DMS79 treated with DMSO at 0.1 percent for 48 hours (cell line): ENCODE measurements at places on chromosomes 4 and X.

DNA sequence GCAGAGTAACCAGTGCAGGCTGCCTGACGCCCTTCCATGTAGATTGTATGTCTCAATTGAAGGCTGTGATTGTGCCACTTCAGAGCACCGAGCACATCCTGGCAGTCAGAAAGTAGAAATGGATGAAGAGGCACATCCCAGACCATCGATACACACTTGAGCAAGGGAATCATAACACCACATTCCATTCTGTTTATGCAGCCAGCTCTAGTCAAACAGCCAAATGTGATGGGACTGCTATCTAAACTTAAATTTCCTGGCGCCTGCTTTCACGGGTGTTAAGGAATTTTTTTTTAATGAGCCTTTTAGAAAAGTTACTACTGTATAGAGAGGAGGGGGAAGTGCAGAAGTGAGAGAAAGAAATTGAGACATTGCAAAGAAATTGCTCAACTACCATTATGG lies 84.4 kb downstream of the PPARGC1A start:
- DNase-seq = no peak

DNA sequence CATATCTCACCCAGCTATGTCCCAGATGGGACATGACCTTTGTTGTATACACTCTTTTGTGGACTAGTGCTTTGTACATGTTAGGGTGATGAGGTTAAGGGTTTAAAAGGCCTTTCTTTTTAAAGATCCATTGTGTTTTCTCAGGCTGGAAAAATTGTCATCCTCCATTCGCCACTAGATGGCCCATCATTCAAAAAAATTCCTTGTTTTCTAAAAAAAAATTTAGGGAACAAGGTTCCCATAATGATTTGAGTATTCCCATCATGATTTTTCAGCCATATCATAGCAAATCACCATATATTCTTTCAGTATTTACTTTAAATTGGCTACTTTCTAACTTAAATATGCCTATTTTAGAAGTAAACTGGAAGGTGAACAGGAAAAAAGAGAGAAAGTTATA lies 91.9 kb upstream of the TMEM164 start:
- DNase-seq = no peak

- DNase-seq = no peak
These were observed 41.0 kb downstream of the MID1 start for GRCh38 chrX:10579112-10580011.

- DNase-seq = no peak
These were observed at the start of gene EFHC2 for GRCh38 chrX:44343412-44344141. Gene EFHC2 (minus strand): TSS chrX:44343672. CDS start chrX:44343588, 84 bp downstream.

- no peak for DNase-seq
These were observed 634 bp downstream of the CWH43 start for GRCh38 chr4:48986654-48987164.

GRCh38 chrX:49250578-49250977 lies 13.9 kb downstream of the FOXP3 start:
- DNase-seq = no peak

GRCh38 chr4:113411496-113411938 lies 350.0 kb downstream of the CAMK2D start:
- DNase-seq = no peak

GRCh38 chrX:103585411-103586313 lies at the start of gene TCEAL4:
Gene TCEAL4 (plus strand): TSS chrX:103585515. CDS start chrX:103586676, 1,161 bp downstream.
- peak; percentile 41 for DNase-seq

GRCh38 chrX:8663325-8663724 lies 68.6 kb downstream of the ANOS1 start:
- no peak for DNase-seq

DNA sequence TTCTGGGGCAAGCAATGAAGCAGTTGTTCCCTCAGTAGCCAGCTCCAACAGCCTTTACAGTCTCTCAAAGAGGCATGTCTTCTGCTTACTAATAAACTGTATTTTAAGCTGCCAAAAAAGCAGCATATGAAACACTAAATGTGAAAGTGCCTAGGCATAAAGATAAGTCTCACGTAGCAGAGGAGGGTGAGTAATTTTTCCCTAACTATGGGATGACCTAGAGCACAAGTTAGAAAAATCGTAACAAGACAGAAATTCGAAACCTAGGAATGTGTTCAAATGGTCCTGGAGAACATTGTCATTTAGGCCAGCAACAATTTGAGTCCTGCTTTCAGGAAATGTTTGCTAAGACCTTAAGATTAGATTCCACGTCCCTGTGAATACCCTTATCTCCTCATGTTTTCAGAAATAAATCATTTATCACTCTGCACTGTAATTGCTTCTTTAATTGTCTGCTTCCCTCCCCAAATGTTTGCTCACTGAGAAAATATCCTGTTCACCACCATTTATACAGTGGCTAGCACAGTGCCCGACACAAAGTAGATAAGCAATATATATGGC lies 222.2 kb downstream of the KCNIP4 start:
- DNase-seq = no peak

DNA sequence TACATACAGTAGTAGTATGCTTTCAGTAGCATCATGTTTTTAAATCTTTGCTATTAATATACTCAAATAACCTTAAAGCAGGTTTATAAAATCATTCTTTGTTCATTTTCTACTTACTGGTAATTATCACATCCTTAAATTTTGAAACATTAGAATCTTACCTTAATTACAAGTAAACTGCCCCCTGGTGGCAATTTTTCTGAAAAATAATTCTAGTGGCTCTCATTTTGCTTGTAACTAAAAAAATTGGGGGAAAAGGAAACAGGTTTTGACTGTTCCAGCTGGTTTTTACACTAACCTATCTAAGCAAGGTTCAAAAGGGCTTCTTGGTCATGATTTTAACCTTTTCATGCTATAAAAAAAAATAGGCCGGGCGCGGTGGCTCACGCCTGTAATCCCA lies 18.5 kb upstream of the DCAF4L1 start:
- no peak for DNase-seq

DNA sequence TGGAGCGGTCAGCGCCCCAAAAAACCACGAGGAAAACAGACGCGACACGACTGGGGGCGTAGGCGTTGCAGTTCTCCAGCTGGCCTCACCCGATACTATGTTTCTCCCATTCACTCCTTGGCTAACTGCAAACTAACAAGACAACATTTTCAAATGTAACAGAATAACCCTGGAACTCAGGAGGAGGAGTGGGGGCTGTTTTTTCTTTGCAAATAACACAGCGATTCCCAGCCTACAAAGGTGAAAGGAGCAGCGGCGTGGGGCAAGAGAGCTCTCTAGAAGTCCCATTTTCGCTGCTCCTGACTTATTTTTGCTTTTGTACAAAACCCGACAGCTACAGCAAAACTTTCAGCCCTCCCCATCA lies 1.6 kb downstream of the SOX3 start:
- DNase-seq = no peak

DNA sequence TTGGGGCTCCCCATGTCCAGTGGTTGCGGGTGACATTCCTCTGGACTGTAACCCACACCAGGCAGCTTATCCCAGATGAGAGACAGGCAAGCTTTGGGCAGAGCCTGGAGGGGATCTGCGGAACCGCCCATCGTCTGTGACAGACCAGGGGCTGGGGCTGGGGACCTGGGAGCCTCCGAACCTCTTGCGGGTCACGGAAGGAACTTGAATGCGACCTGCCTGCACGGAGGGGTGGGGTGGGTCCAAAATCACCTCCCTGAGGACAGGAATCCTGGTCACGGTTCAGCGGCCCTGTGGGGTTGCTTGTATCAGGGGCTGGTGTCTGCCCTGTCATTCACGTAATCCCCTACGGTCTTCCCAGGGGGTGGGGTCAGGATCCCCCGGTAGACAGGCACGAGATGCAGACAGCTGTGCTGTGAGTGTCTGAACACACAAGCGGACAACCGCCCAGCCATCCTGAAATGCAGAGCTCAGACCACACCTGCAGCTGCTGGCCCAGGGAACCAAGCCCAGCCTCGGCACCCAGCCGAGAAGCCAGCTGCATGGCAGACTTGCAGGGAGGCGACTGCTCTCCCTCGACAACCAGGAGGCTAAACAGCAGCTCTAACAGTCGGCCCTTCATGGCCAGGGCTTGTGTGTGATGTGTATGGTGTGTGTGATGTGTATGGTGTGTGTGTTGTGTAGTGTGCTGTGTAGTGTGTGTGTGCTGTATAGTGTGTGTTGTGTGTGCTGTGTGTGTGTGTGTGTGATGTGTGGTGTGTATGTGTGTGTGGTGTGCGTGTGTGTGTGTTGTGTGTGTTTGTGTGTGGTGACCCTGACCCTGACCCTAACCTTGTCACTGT lies 105.9 kb upstream of the ADRA2C start:
- DNase-seq = peak; percentile 11

DNA sequence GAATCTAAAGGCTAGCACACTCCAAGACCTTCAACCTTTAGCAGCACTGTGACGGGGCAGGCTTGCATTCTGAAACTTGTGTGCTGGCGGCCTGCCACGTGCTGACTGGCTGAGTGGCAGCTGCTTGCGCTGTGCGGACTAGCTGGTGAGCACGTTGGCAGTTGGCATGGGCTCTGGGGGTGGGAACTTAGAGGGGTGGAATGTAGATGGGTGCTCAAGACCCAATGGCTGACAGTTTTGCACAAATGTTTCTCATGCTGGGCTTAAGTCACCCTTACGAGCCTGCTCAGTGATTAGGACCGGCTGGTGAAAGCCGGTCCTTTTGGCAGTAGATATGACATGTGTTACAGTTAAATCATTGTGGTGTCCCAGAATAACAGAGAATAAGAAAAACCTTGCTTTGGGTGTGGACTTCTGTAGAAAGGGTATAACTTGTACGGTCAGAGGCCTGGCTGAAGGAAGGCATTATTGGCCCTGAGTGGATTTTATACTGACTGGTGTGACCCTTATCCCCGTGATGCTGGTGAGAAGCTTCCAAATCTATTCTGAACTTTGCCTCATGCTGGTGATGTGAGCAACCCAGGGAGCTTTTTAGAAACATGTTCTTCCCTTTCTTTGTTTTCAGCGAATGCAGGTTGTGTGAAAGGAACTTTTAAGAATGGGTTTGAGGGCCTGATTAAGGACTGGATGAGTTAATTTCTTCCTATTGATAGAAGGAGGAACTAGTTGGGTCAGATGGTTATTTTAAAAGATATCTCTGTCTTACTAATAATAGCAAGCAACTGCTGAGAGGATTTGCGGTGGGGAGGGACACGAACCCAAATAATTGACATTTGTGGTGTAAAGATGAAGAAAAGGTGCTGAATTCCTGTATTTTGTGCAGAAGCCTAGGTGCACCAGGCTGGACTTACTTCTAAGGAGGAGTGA lies 107.4 kb upstream of the SLC4A4 start:
- DNase-seq = no peak

GRCh38 chrX:15014281-15014680 lies 141.1 kb downstream of the MOSPD2 start:
- DNase-seq = no peak

GRCh38 chr4:156662921-156663320 lies 308.7 kb downstream of the PDGFC start:
- no peak for DNase-seq

GRCh38 chr4:15557786-15558550 lies 88.3 kb downstream of the CC2D2A start:
- DNase-seq = no peak

DNA sequence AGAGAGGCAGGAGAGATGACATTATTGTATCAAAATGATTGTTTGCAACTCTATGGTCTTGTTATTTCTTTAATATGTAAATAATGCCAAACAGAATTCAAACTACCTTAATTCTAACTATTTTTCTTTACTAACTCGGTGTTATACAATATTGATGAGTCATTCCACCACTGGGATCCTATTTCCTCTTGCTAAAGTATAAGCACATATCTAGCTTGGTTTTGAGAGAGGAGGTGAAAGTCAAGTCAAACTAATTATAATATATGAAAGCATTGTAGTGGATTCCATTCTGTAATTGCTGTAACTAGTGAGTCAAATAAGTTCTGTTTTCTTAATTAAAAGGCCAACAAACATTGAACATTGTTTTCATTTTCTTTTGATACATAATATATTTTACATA lies 837.6 kb downstream of the PDHA2 start:
- DNase-seq = no peak

DNA sequence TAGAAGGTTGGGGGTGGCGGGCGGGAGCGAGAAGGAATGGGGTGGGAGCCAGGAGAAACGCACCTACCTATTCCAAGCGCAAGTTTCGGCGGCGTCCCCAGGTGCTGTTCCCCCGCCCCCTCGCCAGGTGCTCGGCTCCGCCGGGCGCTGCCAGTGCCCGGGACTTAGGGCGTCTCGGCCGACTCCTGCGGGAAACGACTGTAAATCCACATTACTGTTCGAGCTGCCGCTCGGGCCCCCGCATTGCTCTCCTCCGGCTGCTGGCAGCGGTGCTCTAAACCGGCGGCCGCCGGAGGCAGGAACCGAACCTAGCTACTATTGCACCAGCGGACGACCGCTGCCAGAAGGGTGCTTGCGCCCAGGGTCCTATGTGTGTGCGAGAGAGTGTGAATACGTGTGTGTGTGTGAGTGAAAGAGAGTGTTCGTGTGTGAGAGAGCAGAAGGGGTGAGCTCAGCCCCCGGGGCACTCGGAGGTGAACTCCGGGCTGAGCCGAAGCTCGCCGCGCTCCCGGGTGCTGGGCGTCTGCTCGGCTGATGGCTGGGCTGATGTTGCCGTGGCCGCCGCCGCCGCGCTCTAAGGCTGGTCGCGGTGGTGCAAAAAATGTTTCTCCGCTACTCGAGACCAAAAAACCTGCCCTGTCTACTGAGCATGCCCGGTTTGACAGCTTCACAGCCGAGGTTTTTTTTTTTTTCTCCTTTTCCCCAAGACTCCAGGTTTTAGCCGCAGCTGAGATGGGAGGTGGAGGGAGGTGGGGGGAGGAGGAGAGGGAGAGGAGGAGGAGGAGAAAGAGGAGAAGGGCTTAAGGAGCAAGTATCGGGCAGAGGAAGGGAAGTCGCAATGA lies 115.7 kb upstream of the TEX13C start:
- no peak for DNase-seq

DNA sequence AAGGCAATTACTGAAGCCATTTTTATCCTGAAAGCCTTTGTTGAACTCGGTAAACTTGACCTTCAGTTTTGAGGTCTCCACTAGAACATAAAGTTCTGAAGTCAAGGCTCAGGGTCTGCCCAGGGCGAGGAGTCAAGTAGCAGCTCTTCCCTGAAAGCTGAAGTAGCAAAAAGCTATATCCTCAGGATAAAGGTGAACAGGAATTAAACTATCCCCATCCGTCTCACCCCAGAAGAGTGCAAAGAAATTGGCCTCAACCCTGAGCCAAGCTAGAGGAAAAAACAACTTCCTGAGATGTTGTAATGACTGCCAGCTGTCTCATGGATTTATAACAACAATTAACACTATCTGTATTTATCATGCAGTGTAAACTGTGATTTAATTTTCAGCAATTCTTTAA lies 590.8 kb downstream of the SPRY1 start:
- no peak for DNase-seq

DNA sequence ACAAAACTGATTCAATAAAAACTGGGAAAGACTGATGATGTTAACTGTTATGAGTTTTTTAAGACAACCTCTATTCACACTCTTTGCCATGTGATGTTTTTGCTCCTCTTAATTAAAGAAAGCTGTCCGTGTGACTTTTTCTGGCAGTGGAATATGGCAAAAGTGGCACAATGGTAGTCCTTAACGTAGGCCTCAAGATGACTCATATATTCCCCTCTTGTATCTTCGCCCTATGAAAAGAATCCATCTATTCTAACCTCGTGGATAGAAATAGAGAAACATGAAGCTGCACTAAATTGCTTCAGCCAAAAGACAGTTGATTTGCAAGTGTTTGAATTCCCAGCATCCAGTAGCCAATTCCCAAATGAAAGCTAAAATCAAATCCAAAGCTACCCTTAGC lies 603.8 kb upstream of the PCDH7 start:
- DNase-seq = no peak

- peak; percentile 19 for DNase-seq
These were observed 1.7 kb downstream of the PHF8 start for GRCh38 chrX:54042609-54043021.
